SJSA1 (cell line): ENCODE measurements at places on chromosomes 2 and 18. TPM values are rescaled to one million over a fixed set of nuclear protein-coding genes. Genes with fewer than 3 reads are reported as not detected.

The ABCB11 gene
- not detected in 2 replicates for total RNA-seq

The CCBE1 gene
- total RNA-seq, result 5.1 and 6.6 TPM in 2 replicates

The REG3G gene
- total RNA-seq, result not detected in 2 replicates

- no peaks in the 10 kb centered on the region for H3K36me3 ChIP-seq
- no peak overlapping the region for H3K4me3 ChIP-seq
- H3K27ac ChIP-seq, result no peak overlapping the region
- no peaks in the 10 kb centered on the region for H3K27me3 ChIP-seq
- no peaks in the 10 kb centered on the region for H3K4me1 ChIP-seq
Measured at GRCh38 chr18:30694773-30695172, 347.8 kb downstream of the DSC3 start.

GRCh38 chr18:8830067-8831060 is 125.0 kb downstream of the MTCL1 start:
- no peak for DNase-seq
- H3K4me3 ChIP-seq, result no peak overlapping the region
- peaks cover 36% of the 10 kb centered on the region for H3K36me3 ChIP-seq

DNA sequence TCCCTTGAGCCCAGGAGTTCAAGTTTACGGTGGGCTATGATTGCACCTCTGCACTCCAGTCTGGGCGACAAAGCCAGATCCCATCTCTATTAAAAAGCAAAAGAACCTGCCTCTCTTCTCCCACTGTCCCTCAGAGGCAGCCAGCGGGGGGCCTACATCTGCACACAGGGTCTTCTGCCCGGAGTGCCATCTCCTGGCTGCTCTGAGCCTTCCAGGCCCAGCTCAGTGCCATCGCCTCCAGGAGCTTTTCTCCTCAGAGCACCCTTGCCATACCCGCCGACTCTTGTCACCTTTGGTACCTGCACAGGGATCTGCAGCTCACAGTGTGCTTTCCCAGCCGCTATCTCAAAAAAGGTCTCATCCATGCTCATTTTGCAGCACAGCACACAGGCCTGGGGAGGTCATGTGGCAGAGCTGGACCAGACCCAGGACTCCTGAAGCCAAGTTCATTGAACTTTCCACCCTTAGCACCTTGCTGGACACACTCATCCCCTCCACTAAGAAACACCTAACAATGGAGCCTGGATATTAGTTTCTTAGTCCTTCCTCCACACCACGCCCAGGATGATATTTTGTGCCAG is 186.3 kb downstream of the HAUS1 start:
- no peaks in the 10 kb centered on the region for H3K4me1 ChIP-seq
- H3K4me3 ChIP-seq, result no peak overlapping the region
- no peaks in the 10 kb centered on the region for H3K27me3 ChIP-seq
- no peaks in the 10 kb centered on the region for H3K36me3 ChIP-seq
- peak; percentile 25 for DNase-seq

- no peaks in the 10 kb centered on the region for H3K36me3 ChIP-seq
- H3K27me3 ChIP-seq, result no peaks in the 10 kb centered on the region
- H3K27ac ChIP-seq, result no peak overlapping the region
- H3K4me3 ChIP-seq, result no peak overlapping the region
- DNase-seq, result no peak
Measured at GRCh38 chr2:178895171-178895570, 87.9 kb upstream of the TTN start.

DNA sequence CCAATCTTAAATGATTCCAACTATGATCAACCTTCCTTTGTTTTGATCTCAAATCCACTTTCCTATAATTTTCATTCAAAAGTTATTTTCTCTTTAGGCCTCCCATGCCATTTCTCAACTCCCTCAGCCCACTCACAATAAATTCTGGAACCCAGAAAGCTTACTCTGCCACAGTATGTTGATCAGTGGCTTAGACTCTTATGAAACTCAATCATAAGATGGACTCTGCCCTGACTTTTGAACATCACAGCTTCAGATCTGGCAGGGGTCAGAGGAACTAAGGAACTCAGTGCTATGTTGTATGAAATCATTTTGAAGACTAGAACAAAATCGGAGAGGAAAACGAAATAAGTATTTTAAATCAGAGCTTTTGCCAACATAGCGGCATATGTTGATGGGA is 59.8 kb upstream of the LGALSL start:
- H3K4me3 ChIP-seq, result no peak overlapping the region
- no peak overlapping the region for H3K27ac ChIP-seq
- no peak for DNase-seq
- H3K36me3 ChIP-seq, result no peaks in the 10 kb centered on the region

- no peak for DNase-seq
- no peaks in the 10 kb centered on the region for H3K4me1 ChIP-seq
- H3K27me3 ChIP-seq, result no peaks in the 10 kb centered on the region
Measured at GRCh38 chr2:142100970-142101369, 29.8 kb downstream of the LRP1B start.

- no peaks in the 10 kb centered on the region for H3K4me1 ChIP-seq
- no peak overlapping the region for H3K4me3 ChIP-seq
- no peak for DNase-seq
- H3K27me3 ChIP-seq, result no peaks in the 10 kb centered on the region
- no peak overlapping the region for H3K27ac ChIP-seq
Measured at GRCh38 chr18:1078301-1078700, 173.6 kb downstream of the ADCYAP1 start.
